ENCODE measurements at places on chromosomes 5 and 9.
A peak's percentile ranks its signal among the peaks of the same experiment; 100 is the strongest.

DNA sequence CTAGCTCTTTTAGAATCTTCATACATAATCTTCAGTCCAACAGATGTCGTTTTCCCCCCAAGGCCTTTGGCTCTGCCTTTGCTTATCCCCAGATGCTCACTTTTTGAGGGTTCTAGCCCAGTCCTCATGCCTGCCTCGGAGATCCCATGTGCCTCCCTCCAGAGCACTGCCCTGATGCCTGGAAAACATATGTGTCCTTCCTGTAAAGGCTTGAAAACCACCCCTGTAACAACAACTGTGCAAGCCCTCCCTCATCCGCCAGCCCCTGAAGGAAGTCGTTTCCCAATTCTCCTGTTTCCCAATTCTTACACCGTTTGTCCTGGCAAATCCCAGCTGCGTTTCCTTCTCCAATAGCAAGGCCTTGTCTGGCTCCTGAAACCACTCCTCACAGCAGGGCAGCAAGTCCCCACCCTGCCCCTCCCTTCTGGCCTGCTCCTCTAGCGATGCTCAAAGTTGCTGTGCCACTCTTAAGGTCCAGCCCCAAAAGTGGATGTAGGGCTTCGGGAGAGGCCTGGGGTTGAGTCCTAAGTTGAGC lies 52.2 kb downstream of the SLC36A1 start:
- DNase-seq: no peak

- DNase-seq: no peak
Observed at GRCh38 chr9:81377320-81377719, 312.0 kb downstream of the TLE1 start.

DNA sequence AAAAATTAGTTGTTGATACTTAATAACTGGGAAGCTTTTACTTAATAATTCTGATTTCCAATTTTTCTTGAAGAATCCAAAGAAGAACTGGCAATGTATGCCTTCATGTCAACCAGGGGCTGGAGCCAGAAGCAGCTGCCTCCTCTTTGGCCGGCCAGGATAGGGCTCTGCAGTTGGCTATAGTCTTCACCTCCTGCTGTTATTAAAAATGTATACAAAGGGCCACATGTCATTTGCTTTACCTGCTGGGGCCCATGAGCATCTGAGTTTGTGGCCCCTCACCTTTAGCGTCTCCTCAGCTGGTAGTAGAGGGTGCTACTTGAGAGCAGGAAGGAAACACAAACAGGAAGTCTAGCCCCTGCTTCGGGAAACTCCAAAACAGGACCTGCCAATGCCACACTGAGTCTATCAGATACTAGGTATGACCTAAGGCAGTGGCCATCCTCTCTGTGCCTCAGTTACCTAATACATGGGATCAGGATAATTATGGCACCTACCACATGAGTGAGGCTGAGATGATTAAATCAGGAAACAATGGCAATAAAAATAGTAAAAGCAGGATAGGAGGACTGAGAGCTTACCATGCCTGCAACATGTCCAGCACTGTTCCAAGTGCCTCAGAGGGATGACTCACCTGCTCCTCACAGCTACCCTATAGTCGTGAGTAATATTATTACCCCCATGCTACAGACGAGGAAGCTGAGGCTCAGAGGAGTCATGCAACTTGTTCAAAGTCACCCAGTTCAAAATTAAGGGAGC lies 21.3 kb downstream of the CCDC69 start:
- peak; percentile 22 for DNase-seq

GRCh38 chr9:98899408-98900056 lies 44.2 kb upstream of the COL15A1 start:
- DNase-seq: no peak

DNA sequence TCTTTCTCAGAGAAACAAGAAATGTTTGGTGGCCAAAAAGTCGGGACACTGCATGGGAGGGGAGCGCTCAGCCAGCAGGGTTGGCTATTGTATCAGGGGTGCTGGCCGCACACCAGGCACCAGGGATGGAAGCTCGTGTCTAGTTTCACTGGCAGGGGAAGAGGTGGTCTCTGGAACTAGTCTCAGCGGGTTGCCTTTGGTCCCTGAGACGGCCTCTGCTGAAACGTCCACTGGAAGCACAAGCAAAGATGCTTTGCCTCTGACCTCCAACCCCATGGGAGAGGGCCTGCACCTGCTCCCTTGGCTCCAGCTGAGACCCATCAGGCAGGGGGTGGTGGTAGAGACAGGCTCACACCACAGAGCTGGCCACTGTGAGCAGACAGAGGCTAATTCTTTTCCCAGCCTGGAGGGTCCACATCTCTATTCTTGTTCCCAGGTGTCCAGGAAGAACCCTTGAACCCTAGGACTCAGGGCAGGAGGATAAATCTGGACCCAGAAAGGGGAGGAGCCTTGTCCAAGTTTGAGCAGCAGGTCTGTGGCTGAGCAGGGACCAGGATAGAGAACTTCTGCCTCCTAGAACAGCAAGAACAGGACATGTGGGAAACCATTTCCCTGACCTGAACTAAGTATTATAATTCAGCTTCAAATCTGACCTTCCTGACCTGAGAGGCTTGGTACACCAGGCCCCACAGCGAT lies 102.6 kb downstream of the RGS3 start:
- DNase-seq: no peak

GRCh38 chr5:23820765-23821471 lies 313.5 kb downstream of the PRDM9 start:
- no peak for DNase-seq

DNA sequence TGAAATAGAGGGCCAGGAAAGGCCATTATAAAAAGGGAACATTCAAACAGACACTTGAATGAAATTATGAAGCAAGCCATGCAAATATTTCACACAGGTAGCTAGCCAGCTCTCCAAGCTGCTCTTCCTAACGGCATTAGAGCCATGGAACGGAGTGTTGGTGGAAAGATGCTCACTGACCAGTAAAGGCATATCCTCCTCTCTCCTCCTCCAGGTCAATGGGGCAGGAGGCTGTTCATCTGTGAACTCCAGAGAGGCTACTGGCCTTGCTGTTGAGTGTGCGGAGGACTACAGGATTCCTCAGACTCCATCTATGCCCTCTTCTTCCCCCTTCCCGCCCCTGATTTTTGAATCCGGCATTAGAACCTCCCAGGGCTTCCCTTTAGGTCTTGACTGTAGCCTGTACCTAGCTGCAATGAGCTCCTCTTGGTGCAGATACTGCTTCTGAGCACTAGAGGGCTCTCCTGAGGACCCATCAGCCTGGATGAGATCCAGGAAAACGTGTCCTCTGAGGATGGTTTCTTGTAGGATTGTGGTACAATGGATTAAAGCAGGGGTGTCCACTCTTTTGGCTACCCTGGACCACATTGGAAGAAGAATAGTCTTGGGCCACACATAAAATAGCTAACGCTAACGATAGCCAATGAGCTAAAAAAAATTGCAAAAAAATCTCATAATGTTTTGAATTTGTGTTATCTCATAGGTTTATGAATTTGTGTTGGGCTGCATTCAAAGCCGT lies 162.2 kb downstream of the SREK1 start:
- no peak for DNase-seq

DNA sequence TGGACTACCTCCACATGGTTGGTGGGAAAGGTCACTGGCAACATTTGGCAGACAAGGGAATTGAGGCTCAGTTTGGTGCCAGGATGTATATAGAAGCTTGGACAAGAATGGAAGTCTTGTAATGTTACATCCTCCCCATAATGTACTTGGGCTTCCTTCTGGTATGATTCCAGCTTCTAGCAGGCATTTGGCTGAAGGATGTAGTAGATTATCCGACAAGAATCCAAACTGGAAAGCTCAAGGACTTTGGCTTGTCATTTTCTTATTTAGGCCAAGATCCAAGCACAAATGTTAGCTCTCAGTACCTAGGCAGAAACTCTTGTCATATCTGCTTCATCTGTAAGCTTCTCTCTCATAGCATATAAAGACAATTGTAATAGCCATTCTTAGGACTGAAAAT lies 209.1 kb downstream of the MAPKAP1 start:
- DNase-seq: no peak

- DNase-seq: no peak
Observed at GRCh38 chr5:65986050-65986451, 59.7 kb downstream of the ERBIN start.

GRCh38 chr9:93107151-93107824 lies 11.3 kb downstream of the CARD19 start:
- no peak for DNase-seq

- no peak for DNase-seq
Observed at GRCh38 chr9:16509997-16510396, 360.5 kb downstream of the BNC2 start.

DNA sequence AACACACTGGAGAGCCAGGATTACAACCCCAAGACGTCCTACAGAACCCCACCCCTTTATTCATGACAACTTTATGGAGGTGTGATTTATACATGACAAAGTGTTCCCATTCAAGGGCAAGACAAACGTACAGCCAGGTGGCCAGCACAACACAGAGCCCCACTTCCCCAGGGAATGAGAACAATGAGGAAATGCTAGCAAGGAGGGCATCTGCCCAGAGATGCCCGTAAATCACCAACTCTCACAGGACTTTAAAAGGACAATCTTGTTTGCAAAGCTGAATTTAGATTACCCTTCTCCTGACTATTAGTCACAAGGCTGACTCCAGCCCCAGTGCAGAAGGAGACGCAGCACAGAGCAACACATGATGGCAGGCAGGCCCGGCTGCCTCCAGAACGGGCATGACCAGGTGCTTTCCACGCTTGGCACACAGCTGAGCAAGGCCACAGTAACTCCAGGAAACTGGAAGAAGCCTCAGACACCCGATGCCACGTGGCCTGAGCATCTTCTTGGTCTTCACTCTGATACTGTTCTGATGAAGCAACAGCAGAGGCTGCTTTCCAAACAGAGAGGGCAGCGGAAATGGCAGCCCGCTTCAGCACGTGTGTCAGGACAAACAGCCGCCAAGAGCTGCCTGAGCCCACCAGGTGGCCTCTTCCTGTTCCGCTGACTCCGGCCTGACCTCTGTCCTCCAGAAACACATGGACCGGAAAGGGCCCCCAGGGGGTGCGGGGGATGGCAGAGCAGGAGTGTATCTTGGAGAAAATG lies 51.4 kb downstream of the ROR2 start:
- DNase-seq: no peak

DNA sequence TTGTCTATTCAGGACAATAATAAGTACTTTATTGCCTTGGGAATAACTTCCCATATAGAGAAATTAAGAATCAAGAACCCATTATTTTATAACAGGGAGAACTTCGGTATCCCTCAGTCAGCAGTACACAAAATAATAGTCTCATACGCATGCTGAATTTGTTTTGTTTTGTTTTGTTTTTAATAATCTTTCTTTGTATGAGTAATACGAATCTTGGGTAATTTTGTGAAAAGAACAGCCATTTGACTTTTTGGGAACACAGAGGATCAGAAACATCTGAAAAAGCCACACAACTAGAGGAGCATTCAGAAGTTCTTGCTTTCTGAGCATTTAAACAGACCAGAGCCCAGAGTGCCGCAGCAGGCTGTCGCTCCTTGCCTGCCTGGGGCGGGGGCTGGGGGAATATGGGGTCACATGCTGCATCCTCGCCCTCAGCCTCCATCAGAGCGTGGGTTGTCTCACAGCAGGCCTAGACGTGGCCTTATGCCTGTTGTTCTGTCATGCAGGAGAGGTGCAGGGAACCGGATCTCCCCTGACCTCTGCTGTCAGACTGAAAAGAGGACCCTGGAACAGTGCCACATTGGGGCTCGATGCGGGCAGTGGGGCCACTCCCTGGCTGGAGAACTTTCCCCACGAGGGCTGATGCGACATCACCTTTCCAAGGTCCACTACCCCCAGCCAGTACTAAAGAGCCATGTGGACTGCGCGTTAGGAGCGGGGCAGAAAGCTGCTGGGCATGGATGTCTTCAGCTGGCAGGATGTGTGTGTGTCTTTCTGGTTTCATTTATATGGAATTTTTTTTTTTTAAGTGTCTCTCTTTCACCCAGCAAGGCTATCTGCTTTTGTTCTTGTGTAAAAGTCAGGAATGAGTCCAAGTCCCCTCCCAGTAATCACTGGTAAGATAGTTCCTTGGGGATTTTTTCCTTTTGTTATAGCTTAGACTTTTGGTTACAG lies 133.4 kb upstream of the OTULINL start:
- no peak for DNase-seq

DNA sequence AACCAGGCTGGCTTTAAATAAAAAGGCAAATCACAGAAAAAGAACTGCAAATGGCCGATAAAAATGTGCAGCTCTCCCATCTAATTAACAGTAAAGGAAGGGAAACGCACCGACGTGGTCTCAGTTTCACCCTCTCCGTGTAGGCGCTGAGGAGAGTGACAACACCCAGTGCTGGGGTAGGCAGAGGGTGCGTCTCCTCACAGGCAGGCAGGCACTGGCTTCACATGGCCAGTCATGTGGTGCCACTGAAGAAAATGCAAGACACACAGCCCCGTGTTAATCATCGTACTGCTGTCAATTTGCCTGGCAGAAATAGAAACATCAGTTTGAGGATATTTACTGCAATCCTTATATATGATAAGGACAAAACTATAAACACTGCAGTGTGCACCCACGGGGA lies 178.4 kb downstream of the FANCC start:
- DNase-seq: no peak

GRCh38 chr5:166093312-166093711 lies 2198.1 kb upstream of the WWC1 start:
- DNase-seq: no peak

DNA sequence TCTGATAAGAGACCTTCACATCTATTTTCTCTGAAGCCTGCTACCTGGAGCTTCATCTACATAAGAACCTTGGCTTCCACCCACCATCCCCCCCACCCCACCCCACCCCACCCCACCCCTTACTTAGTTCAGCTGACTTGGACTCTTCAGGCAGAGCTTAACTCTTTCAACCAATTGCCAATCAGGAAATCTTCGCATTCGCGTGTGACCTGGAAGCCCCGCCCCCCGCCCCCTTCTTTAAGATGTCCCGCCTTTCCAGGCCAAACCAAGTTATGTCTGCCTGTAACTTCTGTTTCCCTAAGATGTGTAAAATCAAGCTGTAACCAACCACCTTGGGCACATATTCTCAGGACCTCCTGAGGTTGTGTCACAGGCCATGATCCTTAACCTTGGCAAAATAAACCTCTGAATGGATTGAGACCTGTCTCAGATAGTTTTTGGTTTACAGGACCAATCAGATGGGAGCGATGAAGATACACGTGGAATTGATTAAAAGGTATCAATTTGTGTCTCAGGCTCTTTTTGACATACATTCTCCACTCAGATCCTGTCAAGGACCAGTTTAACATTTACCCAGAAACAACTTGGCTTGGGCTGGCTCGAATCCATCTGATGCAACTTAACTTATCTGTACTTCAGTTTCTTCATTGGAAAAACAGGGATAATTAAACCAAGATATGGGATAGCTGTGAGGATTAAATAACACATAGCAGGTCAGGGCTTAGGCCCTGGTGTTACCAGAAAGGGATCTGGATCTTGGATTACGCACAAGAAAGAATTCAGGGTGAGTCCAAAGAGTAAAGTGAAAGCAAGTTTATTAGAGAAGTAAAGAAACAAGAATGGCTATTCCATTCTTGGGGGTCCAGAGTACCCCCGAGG lies 43.6 kb downstream of the GALNT12 start:
- no peak for DNase-seq

DNA sequence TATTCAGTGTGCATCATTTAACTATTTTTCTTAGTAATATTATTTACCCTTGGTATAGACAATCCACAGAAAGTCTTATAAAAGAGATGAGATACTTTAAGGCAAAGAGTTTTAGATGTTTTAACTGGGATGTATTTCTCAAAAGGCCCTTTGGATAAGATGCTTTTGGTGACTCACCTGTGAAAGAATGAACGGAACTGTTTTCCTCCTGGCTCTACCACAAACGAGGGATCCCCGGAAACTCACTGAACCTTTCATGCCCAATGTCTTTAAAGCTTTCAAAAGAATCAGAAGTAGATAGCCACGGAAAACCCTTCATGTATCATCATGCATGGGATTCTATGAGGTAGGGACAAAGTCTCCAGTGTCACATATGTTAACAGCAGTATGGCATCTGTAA lies 1.6 kb downstream of the ZNF782 start:
- DNase-seq: no peak

Measured in NK-92 treated with Interleukin-12 subunit alpha and Interleukin-12 subunit beta, amount 100 ng/mL, for 24 hours (cell line).